ENCODE measurements at places on chromosomes 4 and X. TPM values are rescaled to one million over a fixed set of nuclear protein-coding genes. Genes with fewer than 3 reads are reported as not detected.

PPP3CA gene
- 10.0 TPM for total RNA-seq

DAPP1 gene
- total RNA-seq: 1.9 TPM

CASK gene
- 23.7 TPM for total RNA-seq

GYG2 gene
- 6.1 TPM for total RNA-seq

CWH43 gene
- not detected for total RNA-seq

All from pancreas (tissue), 10 donors.